Activated T-helper 17 cell treated with anti-CD3 and anti-CD28 coated beads, Interleukin-2, amount 50 U/mL, for 72 hours (primary cell): ENCODE measurements at places on chromosomes 5 and 9.

GRCh38 chr9:80873861-80874260 is 815.5 kb downstream of the TLE1 start:
- ATAC-seq, result no peak

DNA sequence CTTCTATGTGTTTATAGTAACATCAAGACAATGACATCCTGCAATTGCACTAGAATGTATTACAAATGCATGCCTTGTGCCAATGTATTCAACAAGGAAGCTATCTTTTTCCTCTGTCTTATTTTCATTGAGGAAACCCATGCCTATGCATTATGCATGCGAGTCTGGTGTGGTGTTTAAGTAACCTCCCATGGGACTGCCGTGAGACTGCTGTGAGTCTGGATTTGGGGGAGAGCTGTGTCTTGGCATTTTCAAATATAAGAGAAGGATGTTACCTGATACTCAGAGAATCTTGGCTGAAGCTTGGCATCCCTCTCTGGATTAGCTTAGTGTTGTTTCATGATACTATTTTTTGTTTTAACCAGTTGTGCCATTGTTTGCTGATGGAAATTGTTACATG is 98.3 kb downstream of the F2RL2 start:
- no peak for ATAC-seq

- no peak for ATAC-seq
Measured at GRCh38 chr5:62167561-62168057, 138.4 kb upstream of the KIF2A start.

GRCh38 chr5:181194489-181195248 is 10.3 kb downstream of the TRIM7 start:
- no peak for ATAC-seq

- no peak for ATAC-seq
Measured at GRCh38 chr5:134527961-134528424, 2.5 kb downstream of the JADE2 start.

- ATAC-seq, result no peak
Measured at GRCh38 chr5:28473531-28474107, 1435.2 kb upstream of the CDH9 start.

DNA sequence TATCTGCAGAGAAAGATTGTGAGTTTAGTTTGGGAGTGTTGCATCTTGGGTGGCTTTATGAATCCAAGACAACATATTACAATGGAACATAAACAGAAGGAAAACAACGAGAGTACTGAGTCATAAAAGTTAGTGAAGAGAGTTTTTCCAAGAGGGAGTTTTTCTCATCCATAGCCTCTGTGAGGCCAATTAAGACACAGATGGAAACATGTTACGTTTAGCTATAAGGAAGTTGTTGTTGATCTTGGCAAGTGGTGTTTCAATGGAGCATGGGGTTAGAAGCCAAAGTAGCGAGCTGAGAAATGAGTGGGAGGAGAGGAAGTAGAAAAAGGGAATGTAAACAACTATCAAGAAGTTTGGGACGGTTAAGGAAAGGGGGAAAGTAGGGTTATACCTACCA is 53.3 kb upstream of the SPATA31D4 start:
- no peak for ATAC-seq
